ENCODE measurements at places on chromosomes 13 and 19.

GRCh38 chr13:46124531-46124966 lies 19.7 kb upstream of the CPB2 start:
- DNase-seq: no peak

DNA sequence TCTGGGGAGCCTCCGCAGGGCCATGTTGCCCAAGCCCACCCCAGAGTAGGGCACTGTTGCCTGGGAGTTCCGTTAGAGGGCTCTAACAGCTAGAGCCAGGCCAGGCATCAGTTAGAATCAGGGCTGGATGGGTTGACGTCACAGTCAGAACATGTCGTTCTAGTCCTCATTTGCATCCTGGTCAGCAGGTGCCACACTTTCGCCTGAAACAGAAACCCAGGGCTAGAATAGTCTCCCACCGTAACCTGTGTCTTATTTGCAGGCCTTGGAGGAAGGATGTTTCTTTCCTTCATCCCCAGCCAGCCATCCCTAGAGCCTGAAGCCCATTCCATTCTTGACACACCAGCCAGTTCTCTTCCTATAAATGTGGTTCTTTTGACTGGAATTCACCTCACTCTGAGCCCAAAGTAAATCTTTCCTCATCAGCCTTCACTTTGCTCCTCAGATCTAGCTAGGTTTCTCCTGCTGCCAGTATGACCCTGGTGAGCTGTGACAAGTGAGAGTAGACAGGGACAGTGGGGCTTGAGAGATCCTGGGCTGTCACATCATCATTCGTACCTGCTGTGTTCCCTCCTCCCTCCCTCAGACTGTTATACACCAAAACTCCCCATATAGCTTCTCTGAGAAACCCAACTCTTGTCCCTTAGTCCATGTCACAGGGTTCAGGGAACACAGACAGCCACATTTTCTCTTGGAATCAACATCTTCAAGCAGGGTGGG lies 12.2 kb upstream of the CCDC97 start:
- peak; percentile 59 for DNase-seq

- DNase-seq: peak; percentile 42
Observed at GRCh38 chr13:59677966-59678814, 485.5 kb downstream of the DIAPH3 start.

DNA sequence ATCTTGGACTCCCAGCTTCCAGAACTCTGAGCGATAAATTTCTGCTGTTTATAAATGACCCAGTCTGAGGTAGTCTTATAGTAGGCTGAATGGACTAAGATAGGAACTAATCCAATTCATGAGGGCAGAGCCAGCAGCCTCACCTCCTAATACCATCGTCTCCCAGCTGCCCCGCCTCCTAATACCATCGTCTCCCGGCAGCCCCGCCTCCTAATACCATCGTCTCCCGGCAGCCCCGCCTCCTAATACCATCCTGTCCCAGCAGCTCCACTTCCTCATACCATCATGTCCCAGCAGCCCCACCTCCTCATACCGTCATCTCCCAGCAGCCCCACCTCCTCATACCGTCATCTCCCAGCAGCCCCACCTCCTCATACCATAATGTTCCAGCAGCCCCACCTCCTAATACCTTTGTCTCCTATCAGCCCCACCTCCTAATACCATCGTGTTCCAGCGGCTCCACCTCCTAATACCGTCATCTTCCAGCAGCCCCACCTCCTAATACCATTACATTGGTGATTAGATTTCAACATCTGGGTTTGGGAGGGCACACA lies 2.4 kb upstream of the ARGLU1 start:
- DNase-seq: peak; percentile 92

All from CD4-positive, alpha-beta T cell treated with Interleukin-21 for 1 hour (primary cell).